ENCODE measurements at places on chromosomes 1 and 21.

DNA sequence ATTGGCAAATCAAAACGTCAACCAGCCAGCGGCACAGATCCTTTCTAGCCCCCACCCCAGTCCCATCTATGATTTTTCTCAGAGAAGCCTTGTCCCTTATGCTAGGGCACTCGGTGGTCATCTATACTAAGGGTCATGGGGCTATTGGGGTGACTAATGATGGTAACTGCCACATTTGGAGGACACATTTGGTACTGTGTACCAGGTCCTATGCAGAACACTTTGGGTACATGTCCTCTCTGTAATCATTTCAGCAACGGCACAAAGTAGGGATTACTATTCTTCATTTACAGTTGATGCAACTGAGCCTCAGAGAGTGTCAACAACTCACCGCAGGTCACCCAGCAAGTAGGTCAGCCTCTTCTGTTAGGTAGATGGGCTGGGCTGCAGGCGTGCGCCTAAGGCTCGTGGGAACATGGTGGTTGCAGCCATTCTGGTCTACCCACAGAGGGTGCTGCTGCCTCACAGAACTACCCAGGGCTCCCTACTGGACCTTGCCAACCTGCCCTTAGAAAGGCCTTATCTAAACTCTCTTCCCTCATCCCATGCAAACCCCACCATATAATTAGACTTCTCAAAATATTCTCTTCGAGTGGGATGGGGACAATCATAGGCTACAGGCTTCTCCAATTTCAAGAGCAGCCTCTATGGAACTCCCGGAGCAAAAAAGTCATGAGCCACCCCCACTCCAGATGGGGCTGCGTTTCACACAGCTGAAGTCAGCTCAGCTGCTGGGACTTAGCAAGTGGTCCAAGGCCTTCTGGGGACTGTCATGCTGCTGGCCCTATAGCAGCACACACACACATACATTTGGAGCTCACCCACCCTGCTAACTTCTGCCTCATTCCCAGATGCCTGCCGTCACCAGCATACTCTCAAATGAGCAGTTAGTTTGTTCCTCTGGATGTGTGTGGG lies 5.8 kb upstream of the SDHB start:
- no peak for DNase-seq

GRCh38 chr1:223129229-223129901 lies 13.7 kb downstream of the TLR5 start:
- no peak for DNase-seq

DNA sequence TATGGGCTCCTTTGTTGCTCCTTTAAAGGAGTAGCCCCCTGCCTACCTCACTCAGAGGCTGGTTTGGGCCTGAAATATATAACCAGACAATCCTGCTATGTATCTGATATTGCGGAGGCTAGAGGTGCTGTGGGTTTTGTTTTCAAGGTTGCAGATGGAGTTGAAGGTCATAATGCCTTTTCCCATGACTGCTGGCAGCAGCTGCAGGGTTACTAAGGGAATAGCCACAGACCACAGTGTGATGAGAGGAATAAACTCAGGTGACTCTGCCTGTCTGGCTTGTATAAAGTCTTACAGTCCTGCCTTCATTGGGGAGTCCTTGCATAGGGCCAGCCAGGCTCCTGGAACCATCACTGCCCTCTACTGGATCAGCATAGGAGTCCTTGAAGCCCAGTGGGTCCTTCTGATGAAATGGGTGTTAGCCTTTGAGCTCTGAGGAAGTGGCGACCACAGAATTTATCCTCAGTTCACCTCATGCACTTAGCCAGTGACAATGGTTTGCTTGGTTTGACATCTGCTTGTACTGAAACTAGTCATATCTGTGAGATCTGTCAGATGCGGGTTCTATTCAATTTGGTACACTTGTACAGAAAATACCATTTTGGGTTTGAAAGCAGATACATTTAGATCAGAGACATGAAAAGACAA lies 174.4 kb upstream of the HMCN1 start:
- no peak for DNase-seq

DNA sequence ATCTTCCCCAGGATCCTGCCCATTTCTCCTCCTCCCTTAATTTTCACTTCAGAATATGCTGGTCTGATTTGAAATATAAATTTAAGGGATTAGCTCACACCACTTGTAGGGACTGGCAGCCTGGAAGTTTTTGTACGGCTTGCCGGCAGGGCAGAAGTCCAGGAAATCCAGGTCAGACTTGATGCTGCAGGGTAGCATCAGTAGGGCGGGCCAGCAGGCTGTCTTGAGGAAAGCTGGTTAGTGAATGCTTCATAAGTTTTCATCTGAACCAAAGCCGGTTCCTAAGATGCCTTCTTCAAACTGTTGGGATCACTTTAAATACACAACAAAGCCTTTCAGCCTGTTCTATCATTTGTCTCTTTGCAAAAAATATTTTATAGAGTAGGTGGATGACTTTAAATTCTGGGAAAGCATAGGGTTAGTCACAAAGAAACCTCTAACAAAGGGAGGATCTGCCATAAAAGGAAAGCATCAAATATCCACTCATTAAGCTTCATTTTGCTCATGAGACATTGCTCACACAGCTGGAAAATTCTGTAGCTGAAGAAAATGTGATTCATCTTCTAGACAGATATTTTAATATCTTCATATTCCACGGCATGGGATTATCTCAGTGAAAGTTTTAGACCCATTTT lies 90.7 kb upstream of the GFI1 start:
- no peak for DNase-seq

GRCh38 chr1:154940213-154940560 lies 3.7 kb upstream of the PMVK start:
- DNase-seq, result no peak

DNA sequence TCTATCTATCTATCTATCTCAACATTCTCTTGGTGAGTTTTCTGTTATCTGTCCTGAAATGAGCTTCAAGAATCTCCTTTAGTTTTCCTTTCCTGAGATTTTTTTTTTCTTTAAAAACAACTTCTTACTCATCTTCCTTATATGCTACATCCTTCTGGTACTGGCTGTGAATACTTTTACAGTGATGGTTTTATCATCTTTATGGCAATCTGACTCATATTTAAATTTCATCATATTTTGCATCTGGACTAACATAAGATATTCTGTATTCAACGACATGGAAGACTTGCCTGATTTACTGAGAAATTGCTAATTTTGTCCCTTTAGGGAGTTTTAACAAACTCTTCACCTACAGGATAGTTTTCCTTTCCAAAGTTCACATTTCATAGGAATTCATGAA lies 33.0 kb downstream of the PDE4B start:
- DNase-seq, result no peak

GRCh38 chr1:67969446-67969845 lies 81.0 kb downstream of the DIRAS3 start:
- no peak for DNase-seq

- DNase-seq, result no peak
Observed at GRCh38 chr1:237164406-237165352, 122.7 kb downstream of the RYR2 start.

DNA sequence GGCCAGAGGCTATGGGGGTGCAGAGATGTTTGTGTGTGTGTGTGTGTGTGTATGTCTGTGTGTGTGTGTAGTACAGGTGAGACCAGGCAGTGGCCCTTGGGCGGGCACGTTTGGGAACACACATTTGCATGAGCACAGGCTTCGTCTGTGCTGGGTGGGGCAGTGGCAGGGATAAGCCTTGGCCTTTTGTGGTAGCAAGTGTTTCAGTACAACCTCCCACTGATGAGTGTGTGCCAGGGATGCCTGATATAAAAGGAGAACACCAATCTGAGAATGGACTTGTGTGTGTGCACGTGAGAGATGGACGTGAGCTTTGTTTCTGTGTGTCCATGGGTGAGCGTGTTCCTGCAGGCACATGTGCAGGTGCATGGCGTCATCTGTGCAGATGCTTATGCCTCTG lies 3.0 kb downstream of the NTRK1 start:
- no peak for DNase-seq

- peak; percentile 67 for DNase-seq
Observed at GRCh38 chr1:44260792-44261170, 47.5 kb downstream of the DMAP1 start.

DNA sequence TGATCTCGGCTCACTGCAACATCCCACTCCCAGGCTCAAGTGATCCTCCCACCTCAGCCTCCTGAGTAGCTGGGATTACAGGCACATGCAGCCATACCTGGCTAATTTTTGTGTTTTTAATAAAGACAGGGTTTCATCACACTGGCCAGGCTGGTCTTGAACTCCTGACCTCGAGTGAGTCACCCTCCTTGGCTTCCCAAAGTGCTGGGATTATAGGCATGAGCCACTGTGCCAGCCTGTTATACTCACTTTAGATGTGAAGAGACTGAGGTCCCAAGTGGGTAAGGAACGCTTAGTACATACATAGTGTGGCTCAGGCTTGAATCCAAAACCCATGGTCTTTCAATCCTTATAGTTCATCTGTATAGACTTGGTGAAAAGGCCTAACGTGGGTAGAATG lies 63.7 kb upstream of the EPS8L3 start:
- DNase-seq, result no peak

GRCh38 chr1:172254521-172255222 lies 165.8 kb upstream of the C1orf105 start:
- DNase-seq, result no peak

GRCh38 chr21:37904856-37905255 lies 11.4 kb downstream of the KCNJ6 start:
- DNase-seq, result no peak

GRCh38 chr1:22930240-22930912 lies 42.3 kb downstream of the LACTBL1 start:
- no peak for DNase-seq

- DNase-seq, result no peak
Observed at GRCh38 chr1:82534996-82535395, 734.3 kb downstream of the ADGRL2 start.

GRCh38 chr1:246730839-246731238 lies 6.6 kb downstream of the SCCPDH start:
- no peak for DNase-seq

DNA sequence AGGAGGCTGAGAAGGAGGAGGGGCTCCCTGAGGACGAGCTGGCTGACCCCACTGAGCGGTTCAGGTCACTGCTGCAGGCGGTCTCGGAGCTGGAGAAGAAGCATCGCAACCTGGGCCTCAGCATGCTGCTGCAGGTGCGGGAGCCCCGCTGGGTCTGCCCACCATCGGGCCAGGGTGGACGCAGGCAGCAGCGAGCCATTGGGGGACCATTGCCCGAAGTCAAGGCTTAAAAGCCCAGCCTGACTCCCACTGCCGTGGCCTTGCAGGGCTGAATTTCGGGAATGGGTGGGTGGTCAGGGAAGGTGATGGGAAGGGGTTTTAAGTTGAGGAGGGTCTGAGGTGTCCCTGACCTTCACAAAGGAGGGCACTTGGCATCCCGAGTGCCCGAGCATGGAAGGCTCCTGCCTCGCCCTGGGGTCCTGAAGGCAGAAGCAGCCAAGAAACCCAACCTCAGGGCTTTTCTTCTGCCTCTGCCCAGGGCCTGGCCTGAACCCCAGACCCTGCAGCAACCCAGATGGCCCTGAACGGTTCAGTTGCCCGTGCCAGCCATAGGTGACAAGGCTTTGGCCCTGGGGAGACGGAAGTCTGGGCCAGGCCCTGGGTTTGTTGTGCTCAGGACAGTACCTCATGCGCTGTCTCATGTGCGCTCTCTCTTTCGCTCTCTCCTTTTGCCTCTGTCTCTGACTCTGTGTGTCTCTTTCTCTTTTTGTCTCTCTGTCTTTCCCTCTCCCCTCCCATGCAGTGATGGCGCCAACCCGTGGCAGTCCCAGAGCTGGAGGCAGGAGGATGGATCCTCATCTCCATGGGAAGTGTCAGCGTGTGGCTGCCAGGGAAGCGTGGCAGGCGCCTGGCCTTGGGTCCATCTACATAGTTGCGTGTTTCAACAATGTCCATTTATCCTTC lies 6.2 kb downstream of the RNF187 start:
- DNase-seq, result no peak

DNA sequence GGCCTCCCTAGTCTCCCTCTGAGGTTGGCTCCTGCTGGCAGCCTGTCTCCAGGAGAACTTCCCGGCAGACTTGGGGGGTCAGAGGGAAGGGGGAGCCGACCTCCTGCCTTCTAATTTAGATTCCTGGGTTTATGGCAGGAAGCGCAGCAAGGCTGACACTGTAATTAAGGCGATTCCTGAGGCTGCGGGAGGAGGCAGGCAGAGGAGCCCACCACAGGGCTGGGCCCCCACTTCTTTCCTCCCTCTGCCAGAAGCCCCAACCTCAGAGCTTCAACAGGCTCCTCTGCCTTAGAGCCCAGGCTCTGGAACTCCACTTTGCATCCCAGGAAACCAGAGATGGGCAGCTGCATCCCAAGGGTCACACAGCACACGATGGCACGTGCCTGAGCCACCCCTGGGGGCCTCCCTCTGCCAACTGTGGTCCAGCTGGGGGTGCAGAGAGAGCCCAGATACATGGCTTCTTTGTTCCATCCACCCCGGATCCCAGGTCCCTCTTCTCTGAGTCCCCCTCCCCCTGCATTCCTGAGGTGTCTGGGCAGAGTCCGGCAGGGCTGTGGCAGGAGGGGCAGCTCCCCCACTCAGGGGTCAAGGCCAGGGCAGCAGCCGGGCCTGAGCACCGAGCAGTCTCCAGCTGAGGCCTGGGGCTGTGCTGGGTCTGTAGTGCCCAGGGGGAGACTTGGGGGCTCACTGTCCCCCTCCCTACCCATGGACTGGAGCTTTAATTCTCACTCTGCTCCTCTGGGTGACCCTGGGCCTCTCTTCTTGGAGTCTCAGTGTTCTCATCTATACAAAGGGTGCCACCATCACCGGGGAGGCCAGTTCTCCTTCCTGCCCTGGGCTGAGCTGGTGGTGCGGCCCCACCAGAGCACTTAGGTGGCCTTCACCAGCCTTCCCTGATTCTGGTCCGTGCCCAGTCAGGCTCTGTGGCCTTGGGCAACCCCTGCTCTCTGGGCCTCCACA lies 39.4 kb upstream of the FAM131C start:
- DNase-seq, result no peak

- DNase-seq, result no peak
Observed at GRCh38 chr1:62991152-62991551, 207.2 kb downstream of the ATG4C start.

GRCh38 chr1:14616632-14617396 lies 18.3 kb downstream of the KAZN start:
- DNase-seq, result no peak

DNA sequence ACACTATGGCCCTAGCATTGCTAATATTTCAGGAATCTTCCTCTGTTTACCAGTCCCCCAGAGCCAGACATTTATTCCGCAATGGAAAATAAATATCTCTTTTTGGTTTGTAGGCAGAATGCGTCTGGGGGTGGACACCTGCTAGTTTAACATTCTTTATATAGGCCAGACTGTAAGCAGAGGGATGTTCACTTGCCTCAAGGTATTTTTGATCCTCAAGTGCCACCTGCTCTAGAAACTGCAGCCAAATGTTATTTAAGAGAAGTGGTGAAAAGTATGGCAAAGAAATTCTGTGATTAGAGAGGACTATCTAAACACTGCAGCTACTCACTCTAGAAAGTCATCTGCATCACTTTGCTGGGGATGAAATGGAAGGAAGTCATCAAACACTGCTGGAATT lies 164.7 kb downstream of the NEGR1 start:
- no peak for DNase-seq

DNA sequence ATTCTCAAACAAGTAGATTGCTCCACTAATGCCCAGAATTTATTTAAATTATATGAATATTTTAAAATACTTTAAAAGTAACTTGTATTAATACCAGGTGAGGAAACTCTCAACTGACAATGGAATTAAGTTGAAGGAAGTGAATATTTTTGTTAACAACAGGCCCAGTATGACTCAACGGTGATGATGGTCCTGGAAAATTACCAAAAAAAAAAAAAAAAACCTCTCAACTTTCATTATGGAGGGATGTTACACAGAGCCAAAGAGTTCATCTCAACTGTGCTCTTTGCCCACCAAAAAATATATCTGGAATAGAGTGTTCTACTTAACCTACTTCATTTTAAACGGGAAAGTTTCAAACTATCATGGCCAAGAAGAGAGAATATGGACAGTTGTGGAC lies 28.3 kb downstream of the CFH start:
- DNase-seq, result no peak

GRCh38 chr1:237640011-237640671 lies 250.6 kb downstream of the ZP4 start:
- DNase-seq, result no peak
